ENCODE measurements at places on chromosomes 12 and 14.

DNA sequence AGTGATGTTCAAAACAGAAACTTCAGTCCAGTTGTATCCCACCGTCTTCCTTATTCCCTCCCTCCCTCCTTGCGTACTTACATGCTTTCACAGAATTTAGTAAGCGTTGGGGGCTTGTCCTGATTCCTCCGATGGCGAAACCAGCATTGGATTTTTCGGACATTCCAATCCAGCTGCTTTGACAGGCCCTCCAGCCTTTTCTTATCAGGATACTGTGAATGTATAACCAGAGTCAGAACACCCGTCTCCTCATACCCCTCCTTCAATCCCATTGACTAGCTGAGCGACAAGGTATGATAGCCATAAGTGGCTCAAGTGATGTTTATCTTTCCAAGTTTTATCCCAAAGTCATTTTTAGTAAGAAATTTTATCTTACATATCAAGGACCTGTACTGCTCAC is 24.2 kb downstream of the CERS5 start:
- no peak for DNase-seq

DNA sequence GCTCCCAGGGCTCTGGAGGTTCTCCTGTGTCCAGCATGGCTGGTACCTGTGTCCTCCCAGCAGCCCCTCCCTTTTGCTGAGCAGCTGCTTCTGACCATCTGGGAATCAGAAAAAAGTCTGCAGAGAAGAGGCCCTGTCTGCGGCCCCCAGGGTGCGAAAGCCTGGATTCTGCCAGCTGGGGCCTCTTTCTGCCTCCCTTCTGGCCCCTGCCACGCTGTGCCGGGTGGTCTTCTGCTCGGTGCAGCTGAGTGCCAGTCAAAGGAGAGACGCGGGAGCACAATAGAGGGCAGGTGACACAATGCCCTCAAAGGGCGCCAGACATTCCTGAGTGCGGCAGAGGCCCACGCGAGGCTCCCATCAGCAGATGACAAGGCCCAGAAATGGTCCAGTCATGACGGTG is 12.6 kb downstream of the BTBD6 start:
- no peak for DNase-seq

DNA sequence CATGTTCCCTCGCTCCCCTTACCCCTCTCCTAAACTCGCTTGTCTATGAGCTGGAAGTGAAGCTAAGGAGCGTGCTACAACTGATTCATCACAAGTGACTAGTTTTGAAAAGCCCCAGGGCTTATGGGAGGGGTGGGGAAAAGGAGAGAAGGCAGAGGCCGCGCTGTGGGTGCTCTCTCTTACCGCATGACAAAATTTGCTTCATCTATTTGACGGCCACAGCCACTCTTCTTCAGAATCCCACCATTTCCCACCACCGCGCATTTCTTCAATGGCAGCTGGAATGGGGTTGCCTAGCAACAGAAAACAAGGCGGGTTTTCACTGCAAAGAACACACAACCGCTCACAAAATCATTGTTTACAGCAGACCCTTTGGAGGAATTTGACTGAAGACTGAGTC is 79.4 kb downstream of the ST8SIA1 start:
- DNase-seq = no peak

DNA sequence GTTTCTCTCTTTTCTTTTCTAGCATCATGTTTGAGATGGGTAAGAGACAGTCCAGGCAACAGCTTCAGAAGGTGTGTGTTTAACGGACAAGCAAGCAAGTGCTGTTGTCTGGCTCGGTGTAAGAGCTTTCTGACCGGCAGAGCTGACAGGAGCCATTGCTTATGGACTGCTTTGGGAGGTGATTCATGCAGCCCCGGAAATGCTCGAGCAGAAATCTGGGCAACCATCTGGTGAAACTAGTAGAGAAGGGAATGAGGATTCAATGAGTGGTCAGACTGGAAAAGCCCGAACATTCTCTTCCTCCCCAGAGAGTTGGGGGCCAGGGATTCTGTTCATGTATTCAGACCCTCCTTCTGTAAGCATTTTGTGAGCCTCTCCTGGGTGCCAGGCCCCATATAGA is 24.4 kb downstream of the TUNAR start:
- no peak for DNase-seq

DNA sequence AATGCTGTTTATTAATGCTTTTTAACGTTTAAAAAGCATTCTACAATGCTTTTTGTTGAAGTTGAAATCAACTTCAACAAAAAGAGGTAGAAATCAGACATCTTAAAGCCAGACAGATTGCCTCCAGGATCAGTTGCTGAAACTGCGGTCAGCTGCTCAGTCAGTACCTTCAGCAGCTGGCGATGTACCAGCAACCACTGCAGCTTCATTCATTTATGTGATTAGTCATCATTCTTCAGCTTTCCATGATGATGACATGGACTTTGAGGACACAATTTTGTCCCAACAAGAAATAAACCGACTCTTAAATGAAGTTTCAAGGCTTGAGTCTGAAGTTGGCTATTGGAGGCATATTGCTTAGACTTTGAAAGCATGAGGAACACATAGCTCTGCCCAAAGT is 31.5 kb upstream of the NUAK1 start:
- no peak for DNase-seq

DNA sequence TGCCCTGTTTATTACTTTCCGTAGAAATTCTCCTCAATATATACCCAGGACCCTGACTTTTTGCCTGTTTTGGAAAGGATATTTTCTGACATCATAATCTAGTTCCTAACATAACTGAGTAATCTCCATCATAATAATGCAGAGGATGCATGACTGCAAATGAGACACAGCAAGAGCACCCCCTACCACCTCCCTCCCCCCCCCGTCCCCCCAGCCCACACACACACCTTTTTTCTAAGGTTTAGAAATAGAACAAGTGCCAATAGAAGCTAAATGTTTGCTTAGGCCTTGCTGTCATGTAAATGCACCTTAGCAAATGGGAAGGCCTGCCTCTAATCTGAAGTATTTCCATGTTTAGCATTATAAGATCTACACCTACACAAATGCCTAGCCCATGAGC is at the start of gene PTHLH:
Gene PTHLH (minus strand): TSS at position 13 of the 400 bp plus-strand sequence. CDS start 3,239 bp downstream, outside the sequence.
- no peak for DNase-seq

DNA sequence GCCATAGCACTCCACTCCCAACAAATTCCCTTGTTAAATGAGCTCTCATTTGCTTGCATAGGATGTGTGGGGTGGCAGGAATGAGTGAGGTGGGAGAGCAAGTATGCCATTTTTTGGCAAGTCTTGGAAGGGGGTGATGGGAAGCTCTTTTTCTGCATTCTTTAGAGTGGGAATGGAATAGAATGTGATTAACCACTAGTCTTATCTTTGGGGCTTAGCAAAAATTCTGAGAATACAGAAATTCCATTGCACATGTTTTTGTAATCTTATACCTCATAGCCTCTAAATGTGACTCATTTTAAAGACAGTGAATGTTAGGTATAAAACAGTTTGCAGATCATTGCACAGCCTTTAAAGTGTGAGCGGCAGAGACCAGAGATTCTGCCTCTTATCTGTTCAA is 28.4 kb upstream of the NEDD1 start:
- DNase-seq = no peak

DNA sequence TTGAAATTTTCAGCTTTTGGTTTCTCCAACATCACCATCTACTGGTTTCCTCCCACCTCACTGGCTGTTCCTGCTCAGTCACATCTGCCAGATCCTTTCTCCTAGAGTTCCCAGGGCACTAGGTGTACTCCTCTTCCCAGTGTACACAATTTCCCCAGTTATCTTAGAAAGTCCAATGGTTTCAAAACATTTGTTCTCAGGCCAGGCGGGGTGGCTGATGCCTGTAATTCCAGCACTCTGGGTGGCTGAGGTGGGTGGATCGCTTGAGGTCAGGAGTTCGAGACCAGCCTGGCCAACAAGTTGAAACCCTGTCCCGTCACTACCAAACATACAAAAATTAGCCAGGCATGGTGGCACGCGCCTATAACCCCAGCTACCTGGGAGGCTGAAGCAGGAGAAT is 60.7 kb downstream of the SPPL3 start:
- no peak for DNase-seq

- no peak for DNase-seq
Measured at GRCh38 chr12:120092551-120093335, 23.8 kb downstream of the RAB35 start.

- DNase-seq = no peak
Measured at GRCh38 chr12:123064366-123064765, 83.9 kb downstream of the ARL6IP4 start.

DNA sequence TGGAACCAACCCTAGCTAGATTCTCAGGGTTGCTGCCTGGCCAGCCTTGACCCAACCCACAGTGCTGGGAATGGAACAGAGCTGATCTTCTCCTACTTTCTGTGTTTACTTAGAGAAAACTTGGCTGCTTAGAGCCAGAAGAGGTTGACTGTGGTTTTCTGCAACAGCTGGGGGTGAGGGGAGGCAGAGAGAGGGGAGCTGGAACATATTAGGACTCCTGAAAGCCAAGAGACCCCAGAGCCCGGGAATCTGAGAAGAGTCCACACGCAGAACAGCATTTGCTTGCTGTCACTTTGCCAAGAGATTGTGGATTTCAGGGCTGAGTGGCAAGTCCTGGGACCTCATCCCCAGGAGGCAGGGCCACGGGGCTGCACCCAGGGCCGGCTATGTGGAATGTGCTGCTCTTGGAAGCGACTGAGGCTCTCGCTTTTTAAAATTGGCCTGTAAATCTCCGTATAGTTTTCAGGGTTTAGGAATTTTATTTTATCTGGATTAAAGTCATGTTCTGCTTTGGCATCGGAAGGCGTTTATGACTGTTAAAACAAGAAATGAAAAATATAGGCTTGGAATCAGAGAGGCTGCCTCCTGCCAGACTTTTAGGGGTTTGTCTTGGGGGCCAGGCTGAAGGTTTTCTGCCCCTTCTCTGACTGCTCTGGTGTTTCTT is 22.3 kb upstream of the MED13L start:
- DNase-seq = no peak

DNA sequence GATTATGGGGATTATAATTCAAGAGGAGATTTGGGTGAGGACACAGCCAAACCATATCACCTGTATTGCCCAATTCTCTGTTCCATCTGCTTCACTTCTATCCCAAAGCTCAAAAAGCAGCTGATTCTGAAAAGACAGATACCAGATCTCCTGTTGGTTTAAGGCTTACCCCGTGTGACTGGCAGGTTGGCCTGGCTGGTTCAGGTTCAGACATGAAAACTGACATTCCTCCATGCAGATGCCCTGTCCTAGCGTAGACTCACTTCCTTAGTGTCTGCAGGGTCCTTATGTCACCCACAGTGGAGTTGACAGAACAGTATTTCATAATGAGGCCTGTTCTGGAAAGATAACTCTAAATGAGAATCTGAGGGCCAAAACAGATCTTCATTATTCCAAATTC is 61.1 kb upstream of the FLRT2 start:
- no peak for DNase-seq

DNA sequence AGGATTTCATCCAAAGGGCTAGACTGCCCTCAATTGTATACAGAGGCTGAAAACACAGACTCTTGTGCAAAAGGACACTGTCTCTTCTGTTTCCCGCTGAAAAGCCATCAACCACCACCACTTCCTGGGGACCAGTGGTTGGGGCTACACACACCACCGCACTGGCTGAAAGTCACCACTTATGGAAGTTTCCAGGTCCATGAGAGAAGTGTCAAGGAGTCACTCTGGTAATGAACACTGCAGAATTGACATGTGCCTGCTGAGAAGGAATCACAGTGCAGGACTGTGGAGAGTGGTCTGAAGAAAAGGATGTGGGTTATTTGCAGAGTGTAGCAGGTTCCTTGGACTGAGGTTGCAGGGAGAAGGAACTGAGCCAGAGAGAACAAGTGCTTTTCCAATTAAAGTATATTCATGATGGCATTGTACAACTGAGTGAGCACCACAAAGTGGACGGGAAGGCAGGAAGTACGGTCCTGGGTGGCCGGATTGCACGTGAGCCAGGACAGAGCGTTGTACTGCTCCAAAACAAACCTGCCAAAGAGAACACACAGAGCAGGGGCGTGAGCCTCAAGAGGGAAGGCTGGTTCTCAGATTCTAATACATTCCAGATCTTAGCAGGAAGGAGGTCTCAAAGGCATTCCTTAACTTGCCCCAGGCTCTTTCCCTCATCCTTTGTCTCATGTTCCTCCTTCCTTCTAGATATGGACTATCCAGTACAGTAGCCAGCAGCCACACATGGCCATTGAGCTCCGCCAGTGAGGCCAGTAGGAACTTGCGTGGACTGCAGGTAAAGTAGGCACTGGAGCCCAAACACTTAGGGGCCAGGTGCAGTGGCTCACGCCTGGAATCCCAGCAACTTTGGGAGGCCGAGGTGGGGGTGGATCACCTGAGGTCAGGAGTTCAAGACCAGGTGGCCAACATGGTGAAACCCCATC is 316.4 kb downstream of the MED13L start:
- no peak for DNase-seq

DNA sequence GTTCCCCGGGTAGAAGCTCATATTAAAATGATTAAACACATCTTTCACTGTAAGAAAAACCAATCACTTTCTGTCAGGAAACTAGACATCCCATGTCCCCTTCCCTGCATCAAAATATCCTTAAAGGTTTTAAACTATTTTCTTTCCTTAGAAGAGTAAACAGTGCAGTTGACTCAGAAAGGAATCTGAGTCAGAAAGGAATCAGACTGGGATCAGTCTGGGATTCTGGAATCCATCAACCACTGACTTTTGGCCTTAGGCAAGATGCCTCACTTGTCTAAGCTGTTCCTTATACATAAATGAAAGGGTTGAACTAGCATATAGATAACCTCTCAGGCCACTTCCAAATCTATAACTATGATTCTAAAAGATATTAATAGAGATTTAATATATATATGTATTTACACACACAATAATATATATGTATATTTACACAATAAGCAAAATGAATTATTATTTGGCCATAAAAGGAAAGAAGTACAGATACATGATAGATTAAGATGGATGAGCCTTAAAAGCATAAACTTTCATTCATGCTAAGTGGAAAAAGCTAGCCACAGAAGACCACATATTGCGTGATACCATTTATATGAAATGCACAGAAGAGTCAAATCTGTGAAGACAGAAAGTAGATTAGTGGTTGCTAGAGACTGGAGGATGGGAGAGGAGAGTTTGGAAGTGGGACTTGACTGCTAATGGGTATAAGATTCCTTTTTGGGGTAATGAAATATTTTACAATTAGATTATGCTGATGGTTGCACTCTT is 114.4 kb downstream of the SLC38A1 start:
- no peak for DNase-seq

Data from putamen (tissue), 1 donor.